CD4-positive, CD25-positive, alpha-beta regulatory T cell (primary cell): ENCODE measurements at places on chromosomes 3 and 15.

GRCh38 chr3:94076055-94076454 lies 13.2 kb downstream of the NSUN3 start:
- no peak for DNase-seq

- no peak for DNase-seq
These were observed 4.2 kb upstream of the KATNBL1 start for GRCh38 chr15:34214135-34214534.

DNA sequence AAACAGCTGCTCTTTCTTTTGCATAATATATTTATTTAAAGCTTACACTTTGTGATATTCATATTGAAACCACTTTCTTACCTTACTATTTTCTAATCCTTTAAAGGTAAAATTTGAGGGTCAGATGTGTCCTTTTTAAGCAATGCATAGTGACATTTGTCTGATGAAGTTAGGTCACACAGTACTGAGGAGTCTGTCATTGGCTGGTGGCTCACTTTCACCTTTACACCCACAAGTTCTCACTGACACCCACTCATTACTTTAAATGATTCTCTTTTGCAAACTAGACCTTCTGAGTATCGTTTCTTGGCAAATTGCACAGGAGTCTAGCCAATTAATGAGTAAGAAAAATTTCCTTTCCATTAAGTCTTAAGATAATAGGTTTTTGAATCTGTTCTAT lies 758.3 kb upstream of the ARPP21 start:
- DNase-seq = no peak

DNA sequence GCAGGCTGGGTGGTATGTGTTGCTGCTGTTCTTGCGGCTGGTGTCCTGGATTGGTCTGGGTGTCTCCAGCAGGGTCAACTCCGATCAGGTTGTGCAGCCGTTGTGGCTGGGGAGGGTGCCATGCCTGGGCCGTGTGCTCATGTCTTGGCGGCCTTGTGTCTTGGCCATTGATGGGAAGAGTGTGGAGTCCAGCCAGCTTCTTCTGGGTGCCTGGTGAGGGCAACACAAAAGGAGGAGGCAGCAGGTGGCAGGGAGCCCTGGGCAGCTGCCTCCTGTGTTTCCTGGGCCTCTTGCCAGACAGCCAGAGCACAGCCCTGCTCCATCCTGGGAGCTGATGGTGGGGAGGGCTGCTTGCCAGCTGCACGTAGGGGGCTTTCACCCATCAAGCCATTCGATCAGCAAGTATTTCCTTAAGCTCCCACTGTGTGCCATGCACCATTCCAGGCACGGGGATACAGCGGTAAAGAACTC lies 4.3 kb downstream of the CHAC1 start:
- DNase-seq = no peak

- DNase-seq = no peak
These were observed 39.9 kb upstream of the ULK4 start for GRCh38 chr3:42001777-42002176.
